Stimulated activated CD8-positive, alpha-beta memory T cell treated with anti-CD3 and anti-CD28 coated beads, Interleukin-4, amount 100 ng/mL, for 4 hours (primary cell): ENCODE measurements at places on chromosomes 1 and 21.

- DNase-seq: peak; percentile 33
Measured at GRCh38 chr1:159009704-159010361, at the start of gene IFI16. IFI16 (plus strand) TSS chr1:159009907; CDS start chr1:159014681, 4,774 bp downstream.

GRCh38 chr1:43065616-43066399 is 106.3 kb downstream of the EBNA1BP2 start:
- DNase-seq: no peak

- no peak for DNase-seq
Measured at GRCh38 chr1:93980320-93981273, 71.4 kb upstream of the GCLM start.

DNA sequence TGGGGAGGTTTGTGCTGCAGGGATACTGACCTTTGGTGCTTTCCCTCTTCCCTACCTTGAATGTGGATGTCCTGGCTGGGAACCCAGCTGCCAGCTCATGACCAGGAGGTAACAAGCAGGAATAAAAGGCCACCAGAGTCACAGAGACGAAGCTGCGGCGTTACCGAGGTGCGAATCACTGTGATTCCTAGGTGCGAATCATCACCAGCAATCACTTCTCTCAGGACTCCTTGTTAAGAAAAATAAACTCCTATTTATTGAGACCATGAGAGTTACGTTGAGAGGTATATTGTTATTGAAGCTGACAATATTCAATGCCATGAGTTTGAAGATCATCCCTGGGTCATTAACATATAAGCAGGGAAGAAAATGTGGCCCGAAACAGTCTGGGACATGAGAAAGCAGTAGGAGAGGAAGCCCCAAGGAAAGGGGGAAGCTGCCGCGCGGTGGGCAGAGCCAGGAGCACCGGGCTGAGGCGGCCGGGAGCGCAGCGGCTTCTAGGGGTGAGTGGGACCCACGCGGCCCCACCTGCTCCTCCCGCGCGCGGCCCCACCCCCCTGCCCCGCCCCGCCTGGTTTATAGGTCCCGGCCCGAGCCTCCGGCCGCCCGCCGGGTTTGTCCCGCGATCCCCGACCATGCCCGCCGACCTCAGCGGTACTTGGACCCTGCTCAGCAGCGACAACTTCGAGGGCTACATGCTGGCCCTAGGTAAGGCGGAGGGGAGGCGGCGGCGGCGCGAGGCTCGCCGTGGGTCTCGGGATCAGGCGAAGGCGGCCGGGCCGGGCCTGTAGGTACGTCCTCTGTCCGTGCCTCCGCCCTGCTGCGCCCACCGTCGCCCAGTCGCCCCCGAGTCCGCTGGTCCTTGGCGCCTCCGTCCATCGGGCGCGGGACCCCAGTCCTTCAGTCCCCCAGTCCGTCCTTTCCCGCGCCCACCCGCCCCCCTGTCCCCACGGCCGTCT is at the start of gene RBP7:
Gene RBP7 (plus strand): TSS at position 605 of the 959 bp plus-strand sequence. CDS start 31 bp downstream, at position 636.
- no peak for DNase-seq

DNA sequence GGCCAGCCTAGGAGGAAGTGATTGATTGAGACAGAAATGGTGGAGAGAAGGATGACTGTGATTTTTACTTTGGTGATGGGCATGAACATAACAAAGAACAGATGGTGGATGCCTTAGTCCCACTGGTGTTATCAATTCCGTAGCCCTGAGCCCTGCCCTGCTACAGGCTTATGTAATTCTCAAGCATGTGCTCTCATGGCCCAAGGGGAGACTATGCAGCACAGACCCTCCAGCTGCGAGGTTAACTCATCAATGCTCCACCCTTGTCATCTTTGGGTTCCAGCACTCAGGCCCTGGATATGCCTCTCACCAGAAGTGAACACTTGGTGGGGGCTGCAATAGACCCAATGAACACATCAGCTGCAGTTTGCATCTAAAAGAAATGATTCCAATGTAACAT is 62.7 kb upstream of the LRRC8D start:
- DNase-seq: no peak

DNA sequence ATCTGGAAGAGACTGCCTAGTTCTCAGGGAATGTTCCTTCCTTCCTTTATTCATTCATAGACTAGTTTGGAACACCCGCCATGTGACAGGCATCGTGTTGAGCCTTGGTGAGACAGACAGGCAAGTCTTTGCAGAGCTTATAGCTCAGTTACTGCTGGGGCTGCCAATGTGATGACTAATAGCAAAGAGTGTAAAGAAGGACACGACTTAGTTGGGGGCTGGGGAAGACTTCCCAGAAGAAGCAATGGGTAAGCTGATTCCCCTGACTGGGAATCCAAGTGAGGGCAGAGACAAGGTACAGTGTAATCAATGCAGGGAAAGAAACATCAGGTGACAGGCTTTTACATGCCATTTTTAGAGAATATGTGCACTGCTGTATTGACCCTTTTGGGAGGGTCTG is 51.2 kb downstream of the TENT5C start:
- DNase-seq: no peak

DNA sequence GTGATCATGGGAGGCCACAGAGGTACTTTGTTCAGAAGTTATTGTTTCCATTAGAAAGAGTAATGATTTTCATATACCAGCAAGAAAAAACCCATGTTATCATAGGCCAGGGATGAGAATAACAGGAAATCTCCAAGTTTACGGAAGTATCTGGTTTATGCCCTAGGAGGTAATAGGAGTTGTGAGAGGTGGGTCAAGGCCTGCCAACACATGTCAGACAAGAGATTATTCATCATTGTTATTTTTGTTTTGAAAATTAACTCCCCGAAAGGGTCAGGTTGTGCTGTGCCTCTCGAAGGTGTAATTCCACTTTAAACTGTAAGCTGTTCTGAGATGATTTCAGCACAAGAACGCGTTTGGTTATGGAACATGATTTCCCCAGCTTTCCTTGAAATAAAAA is 218.4 kb downstream of the CAMTA1 start:
- DNase-seq: no peak

- DNase-seq: no peak
Measured at GRCh38 chr1:244218220-244218619, 167.1 kb downstream of the ZBTB18 start.

DNA sequence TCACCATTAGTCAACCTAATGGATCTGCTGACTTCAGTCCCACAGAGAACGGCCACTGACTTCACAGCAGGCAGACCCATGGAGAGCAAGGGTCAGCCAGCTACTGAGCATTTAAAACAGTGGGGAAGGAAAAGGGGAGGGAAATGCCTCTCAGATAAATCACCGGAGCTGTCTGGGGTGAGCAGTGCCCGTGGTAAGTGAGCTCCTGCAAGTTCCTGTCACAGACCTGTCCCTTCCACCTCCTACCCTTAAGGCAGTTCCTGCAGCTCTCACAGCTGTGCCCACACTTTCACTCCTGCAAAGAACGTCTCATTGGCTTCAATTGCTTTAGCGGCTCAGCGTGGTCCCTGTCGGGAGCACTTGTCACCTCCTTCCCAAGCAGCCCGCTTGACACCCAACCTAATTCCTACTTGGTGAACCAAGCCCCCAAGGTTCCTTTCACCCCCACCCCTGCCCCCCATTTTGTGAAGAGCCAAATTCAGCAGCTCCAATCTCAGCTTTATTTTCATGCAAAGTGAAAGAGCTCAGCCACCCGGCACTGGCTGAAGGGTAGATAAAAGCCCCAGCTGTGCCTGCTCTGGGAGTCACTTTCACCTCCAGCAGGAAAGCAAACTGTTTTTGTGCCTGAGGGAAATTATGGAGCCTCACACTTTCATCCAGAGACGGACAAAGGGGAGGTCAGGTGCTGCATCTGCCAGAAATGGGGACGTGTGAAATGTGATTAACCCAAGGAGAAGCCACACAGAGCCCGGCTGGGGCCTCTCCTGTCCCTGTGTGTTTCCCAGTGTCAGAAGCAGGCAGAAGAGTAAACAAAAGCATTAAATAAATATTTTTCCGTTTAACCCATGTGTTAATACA is 306.2 kb downstream of the TTLL7 start:
- DNase-seq: no peak
